ENCODE measurements at places on chromosomes 3 and 15.

GRCh38 chr3:2861920-2862319 lies 248.3 kb downstream of the IL5RA start:
- DNase-seq, result no peak

DNA sequence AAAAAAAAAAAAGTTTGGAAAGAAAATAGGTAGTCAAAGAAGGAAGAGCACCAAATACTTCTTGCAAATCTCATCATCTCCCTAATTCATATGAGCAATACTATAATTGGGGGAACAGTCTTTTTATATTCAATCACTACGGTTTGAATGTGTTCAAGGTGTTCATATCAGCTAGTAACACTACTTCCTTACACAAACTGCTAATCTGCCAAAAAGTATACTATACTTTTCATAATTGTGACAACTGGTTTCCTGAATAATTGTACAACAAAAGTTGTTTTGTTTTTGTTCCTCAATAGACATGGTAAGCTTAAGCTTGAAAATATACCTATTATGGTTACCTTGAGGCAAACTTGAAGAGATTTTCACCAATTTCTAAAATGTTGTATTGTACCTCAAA lies 12.1 kb downstream of the SETD2 start:
- DNase-seq, result no peak

DNA sequence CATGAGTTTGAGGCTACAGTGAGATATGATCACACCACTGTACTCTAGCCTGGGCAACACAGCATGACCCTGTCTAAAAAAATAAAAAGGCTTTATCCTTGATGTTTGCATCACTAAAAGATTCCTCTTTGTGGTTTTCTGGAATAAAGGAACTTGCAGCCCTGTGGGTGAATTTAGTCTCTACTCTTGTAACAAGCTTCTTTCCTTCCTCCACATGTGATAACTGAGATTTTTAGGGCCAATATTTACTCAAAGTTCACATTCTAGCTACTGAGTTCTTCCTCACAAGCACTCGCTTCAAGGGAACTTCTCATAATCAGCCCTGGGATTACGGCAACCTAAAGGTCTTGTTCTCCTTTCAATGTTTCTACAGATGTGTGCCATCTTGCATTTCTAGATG lies 24.6 kb downstream of the COMMD2 start:
- no peak for DNase-seq

DNA sequence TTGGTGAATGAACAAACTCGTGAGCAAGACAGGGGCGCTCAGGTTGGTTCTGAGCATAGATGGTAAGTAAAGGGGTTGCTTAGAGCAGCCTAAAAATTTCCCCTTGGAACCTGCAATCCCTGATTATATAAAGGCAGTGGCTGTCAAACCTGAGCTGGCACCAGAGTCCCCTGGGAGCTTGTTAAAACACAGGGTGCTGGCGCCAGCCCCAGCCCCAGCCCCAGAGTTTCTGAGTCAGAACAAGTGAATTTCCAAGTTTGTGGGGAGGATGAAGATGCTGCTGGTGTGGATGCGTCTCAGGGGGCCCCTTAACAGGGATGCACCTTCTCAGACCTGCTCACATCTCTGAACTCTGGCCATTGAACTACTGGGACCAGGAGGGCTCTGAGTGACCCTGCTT lies 48.2 kb downstream of the FEM1B start:
- no peak for DNase-seq

DNA sequence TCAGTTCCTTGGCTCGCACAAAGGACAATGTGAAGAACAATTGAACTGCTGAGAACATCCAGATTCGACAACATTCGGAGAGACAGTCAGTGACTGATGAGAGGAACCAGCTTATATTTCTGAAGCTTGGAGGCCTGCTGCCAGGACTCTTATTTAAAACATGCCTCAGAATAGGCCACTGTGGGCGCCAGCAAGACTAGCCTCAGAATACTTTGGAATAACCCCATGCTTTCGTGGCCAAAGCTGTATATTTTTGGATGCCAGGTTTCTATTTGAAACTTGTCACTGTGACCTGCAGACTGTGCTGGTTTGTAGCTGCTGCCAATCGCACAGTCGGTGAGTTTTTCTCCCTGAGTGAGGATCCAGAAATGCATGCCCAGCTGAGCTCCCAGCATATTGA lies 129.9 kb upstream of the UBE3A start:
- no peak for DNase-seq

DNA sequence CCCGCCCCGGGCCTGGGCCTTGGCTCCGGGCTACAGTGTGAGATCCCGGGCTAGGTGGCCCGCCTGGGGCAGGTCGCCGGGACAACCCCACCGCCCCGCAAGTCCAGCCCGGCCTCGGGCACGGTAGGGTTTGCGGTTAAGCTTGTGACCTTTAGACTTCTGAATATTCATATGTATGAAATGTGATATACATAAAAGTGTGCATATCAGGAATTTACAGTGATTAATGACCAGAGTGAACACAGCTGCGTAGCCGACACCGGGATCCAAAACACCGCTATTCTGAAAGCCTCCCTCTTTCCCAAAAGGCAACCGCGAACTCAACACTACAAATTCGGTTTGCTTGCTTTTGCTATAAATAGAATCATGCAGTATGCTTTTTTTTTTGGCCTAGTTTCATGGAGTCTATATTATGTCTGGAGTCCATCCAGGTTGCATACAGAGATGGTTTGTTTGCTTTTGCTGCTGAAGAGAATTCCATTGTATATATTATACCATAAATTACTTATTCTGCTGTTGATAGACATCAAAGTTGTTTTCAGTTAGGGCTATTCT lies 636 bp upstream of the SNRPA1 start:
- DNase-seq, result peak; percentile 14

- no peak for DNase-seq
Observed at GRCh38 chr3:25182794-25183193, 245.3 kb upstream of the RARB start.

DNA sequence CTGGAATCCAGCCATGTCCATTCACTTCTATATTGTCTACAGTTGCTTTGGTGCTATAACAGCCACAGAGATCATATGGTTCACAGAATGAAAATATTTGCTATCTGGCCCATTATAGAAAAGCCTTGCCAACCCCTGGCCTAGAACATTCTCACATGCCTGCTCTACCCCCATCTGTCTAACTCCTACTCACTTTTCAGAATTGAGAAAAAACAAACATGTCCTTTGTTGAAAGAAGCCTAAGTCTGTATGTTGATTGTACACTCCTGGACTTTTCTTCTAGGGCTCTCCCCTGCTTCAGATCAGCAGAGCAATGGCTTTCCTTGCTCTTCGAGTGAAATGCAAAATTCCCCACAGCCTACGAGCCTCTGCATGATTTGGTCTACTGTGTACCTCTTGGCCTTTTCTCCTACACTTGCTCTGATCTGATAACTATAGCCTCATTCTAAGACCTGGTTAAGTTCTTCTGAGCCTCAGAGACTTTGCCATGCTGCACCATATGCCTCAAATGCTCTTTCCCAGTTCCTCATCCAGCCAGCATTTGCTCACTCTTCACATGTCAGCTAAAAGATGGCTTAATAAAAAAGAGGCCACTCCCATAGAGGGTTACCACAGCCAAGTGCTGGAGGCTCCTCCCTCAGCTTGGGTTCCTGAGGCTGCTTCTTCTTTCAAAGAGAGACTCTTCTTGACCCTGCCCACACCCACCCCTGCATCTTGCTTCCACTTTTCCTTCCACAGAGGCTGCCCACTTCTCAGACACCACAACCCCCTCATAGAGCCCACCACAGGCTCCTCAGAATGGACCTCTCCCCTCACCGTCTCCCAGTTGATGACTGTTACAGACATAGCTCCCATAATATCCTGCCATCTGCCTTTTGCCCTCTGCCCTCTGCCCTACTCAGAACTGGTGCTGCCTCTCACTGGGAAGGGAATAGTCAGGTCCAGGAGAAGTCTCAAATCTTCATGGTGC lies 22.9 kb upstream of the DCLK3 start:
- DNase-seq, result no peak

- no peak for DNase-seq
Observed at GRCh38 chr3:189143321-189143720, 28.4 kb upstream of the TPRG1 start.

- DNase-seq, result no peak
Observed at GRCh38 chr15:68365140-68365745, 66.7 kb downstream of the ITGA11 start.

GRCh38 chr3:16467393-16467792 lies 46.1 kb downstream of the RFTN1 start:
- no peak for DNase-seq

GRCh38 chr3:151351648-151352047 lies 22.3 kb upstream of the P2RY13 start:
- DNase-seq, result no peak

GRCh38 chr3:105622169-105622568 lies 246.6 kb downstream of the CBLB start:
- no peak for DNase-seq

DNA sequence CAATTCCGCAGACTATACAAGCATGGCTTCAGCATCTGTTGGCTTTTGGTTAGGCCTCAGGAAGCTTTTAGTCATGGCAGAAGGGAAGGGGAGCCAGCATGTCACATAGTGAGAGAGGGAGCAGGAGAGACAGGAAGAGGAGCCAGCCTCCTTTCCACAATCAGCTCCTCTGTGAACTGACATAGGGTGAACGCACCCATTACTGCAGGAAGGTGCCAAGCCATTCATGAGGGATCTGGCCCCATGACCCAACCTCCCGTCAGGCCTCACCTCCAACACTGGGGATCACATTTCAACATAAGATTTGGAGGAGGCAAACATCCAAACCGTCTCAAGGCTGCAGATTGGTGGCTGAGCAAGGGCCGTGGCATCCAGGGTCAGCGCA lies 106.3 kb downstream of the LRRK1 start:
- DNase-seq, result no peak

GRCh38 chr15:36948982-36949381 lies 151.4 kb downstream of the MEIS2 start:
- no peak for DNase-seq

DNA sequence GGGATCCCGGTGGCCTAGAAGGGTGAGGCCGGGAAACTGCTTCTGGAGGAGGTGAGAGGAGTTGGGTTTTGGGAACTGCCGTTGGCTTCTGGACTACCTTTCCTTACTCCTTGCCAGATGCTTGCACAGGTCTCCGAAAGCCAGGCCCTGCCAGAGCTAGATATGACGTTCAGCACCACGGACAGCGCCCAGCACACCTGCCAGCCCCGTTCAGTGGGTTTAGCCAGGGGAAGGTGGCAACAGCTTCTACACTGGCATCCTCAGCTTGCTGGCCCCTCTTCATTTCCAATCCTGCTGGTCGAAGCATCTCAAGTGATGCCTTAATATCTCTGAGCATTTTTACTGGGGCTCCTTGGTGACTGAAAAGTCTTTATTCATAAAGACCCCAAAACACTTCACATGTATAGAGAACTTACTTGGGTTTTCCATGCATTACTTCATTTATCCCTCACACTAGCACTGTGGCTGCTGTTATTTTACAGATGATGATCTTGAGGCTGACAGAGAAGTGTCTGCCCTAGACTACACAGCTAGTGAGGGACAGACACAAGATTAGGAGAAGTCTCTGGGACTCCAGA lies 21.9 kb downstream of the HCN4 start:
- peak; percentile 7 for DNase-seq

DNA sequence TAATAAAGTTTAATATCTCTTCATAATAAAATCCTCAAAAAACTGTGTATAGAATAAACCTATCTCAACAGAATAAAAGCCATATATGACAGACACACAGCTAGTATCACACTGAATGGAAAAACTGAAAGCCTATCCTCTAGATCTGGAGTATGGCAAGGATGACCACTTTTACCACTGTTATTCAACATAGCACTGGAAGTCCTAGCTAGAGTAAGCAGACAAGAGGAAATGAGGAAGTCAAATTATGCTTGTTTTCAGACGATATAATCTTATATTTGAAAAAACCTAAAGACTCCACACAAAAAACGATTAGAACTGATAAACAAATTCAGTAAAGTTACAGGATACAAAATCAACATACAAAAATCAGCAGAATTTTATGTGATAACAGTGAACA lies 57.4 kb upstream of the DIPK2A start:
- DNase-seq, result no peak

GRCh38 chr15:28911310-28911931 lies 25.6 kb downstream of the APBA2 start:
- no peak for DNase-seq

DNA sequence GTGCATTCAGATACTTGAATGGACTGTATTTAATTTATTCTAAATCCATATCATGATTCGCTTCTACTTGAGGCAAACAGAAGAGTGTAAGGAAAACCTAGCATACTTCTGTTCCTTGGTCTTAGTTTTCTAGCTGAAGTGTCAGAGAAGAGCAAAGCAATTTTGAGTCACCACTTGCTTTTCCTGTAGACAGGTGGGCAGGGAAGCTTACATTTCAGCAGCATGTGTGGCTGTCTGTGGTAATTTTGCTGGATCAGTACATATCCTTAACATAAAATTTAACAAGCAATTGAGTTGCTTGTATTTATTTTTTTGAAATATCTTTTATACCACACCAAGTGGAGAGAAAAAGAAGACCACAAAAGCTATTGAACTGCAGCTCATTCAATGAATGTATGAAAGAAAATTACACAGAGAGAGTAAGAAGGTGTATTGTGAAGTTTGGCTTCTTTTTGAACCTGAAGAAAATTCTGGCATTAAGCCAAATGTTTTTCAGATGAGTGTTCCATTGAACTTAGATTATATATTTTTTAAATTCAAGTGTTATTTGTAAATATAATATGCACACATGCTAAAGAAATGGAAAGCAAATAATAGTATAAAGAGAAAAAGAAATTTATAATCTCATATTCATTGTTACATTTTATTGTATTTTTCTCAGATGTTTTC lies 747.6 kb downstream of the NAALADL2 start:
- no peak for DNase-seq

- no peak for DNase-seq
Observed at GRCh38 chr3:41106691-41107090, 92.6 kb upstream of the CTNNB1 start.

DNA sequence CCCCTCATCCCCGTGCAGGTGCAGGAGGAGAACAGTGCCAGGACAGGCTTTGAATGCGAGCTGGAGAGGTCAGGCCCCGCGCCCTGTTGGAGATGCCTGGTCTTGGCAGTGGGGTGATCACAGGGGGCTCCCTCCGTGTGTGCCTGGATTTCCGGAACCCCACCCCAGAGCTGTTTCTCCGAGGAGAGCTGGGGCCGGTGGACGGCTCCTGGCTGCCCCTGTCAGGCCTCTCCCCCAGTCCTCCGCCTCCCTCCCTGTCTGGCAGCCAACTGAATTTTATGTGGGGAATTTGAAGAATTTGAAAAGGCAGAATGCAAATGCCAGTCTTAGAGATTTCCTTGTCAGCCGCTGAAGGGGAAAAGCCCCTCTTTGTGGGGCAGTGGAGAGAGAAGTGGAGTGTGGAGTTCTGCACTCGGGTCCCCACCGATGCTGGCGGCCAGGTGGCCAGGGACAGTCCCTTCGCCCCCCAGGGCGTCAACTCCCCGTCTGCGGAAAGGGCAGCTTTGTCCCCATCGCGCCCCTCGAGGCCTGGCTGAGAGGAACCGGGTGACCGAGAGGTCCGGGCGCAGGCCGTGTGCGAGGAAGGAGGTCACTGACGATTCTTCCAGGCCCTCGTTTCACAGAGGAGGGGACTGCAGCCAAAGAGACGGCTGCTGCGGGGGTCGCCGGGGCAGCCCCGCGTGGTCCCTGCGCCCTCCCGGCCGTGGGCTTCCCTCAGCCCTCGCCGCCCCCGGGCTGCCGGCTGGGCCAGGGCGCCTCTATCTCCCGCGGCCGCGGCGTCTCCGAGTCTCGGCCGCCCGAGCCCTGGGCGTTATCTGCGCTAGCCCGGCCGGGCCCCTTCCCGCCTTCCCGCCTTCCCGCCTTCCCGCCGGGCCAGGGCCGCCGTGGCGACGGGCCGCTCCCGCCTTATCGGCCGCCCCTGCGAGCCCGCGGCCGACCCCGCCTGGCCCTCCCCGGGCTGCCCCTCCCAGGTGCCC lies 56.0 kb upstream of the LCTL start:
- DNase-seq, result no peak

Data from stimulated activated CD4-positive, alpha-beta T cell treated with anti-CD3 and anti-CD28 coated beads, Interleukin-15, amount 100 ng/mL, for 1 hour (primary cell).